Activated CD4-positive, alpha-beta T cell treated with anti-CD3 and anti-CD28 coated beads, Interleukin-2, amount 10 ng/mL, durations not matched to agents 7 days and 5 days (primary cell): ENCODE measurements at places on chromosomes 7 and 10. TPM values are rescaled to one million over a fixed set of nuclear protein-coding genes. Genes with fewer than 3 reads are reported as not detected.

Gene SLC16A12
- not detected for total RNA-seq

DNA sequence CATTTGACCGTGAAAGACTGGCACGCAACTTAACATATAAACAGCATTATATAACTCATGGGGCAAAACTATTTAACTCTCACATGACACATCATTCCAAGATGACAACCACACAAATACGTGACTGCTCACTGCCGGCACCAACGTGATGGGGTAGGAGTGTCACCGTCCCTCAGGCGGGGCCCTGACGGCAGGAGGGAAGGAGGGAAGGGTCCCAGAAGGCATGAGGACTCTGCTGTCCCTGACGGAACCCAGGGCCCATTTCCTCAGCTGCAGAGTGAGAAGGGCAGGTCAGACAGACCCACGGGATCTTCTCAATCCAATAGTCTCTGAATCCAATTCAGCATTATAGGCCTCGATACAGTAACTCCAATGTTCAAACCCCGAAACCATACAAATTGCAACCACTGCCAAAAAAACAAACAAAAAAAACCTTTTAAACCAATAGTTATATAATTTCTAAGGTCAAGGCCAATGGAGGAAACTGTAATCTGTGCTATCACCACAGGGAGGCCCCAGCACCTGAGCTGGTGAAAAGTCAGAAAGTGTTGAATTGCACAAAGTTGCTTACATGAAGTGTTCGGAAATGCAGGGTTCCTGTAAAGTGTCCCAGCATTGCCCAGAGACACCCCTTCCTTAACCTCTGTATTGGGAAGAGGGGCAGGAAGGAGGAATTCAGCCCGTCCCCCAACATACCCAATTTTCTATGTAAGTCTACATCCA is 137.4 kb downstream of the TNS3 start:
- no peaks in the 10 kb centered on the region for H3K4me1 ChIP-seq
- no peak for DNase-seq
- no peaks in the 10 kb centered on the region for H3K36me3 ChIP-seq
- no peak overlapping the region for H3K27ac ChIP-seq

DNA sequence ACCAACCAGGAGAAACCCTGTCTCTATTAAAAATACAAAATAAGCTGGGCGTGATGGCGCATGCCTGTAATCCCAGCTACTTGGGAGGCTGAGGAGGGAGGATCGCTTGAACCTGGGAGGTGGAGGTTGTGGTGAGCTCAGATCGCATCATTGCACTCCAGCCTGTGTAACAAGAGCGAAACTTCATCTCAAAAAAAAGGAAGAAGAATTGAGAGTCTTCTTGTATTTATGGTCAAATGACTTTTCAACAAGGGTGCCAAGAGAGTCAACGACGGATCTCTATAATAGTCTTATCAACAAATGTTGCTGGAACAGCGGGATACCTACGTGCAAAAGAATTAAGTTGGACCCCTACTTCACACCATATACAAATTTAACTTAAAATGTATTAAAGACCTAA is 21.6 kb upstream of the JAZF1 start:
- H3K36me3 ChIP-seq: no peaks in the 10 kb centered on the region
- H3K27ac ChIP-seq: no peak overlapping the region
- DNase-seq: no peak
- H3K4me3 ChIP-seq: no peak overlapping the region
- H3K4me1 ChIP-seq: peaks cover 5% of the 10 kb centered on the region

- peak overlapping the region; percentile 27 for H3K27ac ChIP-seq
- H3K4me3 ChIP-seq: no peak overlapping the region
- peaks cover 11% of the 10 kb centered on the region for H3K4me1 ChIP-seq
- H3K27me3 ChIP-seq: peaks cover 14% of the 10 kb centered on the region
- DNase-seq: no peak
- H3K36me3 ChIP-seq: no peaks in the 10 kb centered on the region
These were observed 68.7 kb downstream of the AKR1D1 start for GRCh38 chr7:138144958-138145357.

Gene ATP6V1F
- total RNA-seq: 123 TPM

DNA sequence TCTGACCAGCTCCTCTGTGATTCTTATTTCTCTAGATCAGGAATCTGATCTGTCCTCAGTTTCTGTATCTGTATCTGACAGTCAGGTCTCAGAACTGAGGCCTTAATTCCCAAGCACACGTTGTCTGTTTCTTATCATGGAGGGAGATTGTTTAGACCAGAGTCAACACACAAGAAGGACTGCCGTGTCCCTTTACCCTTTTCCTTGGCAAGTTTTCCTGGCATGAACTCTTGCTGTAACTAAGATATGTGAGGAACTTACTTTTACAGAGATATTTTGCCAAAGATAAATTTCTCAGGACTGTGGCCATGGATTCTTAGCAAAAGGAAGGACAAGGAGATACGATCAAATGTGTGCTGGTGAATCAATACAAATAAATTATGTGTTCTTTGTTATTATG is 181.0 kb downstream of the SORCS3 start:
- DNase-seq: no peak
- H3K36me3 ChIP-seq: no peaks in the 10 kb centered on the region
- no peak overlapping the region for H3K27ac ChIP-seq
- no peak overlapping the region for H3K4me3 ChIP-seq
- H3K4me1 ChIP-seq: no peaks in the 10 kb centered on the region

Gene ETV1
- total RNA-seq: 0.05 TPM

- peaks cover 49% of the 10 kb centered on the region for H3K4me1 ChIP-seq
- no peak for DNase-seq
- H3K27ac ChIP-seq: peak overlapping the region; percentile 41
- peaks cover 6% of the 10 kb centered on the region for H3K36me3 ChIP-seq
These were observed 20.4 kb upstream of the CCSER2 start for GRCh38 chr10:84308021-84308420.

DNA sequence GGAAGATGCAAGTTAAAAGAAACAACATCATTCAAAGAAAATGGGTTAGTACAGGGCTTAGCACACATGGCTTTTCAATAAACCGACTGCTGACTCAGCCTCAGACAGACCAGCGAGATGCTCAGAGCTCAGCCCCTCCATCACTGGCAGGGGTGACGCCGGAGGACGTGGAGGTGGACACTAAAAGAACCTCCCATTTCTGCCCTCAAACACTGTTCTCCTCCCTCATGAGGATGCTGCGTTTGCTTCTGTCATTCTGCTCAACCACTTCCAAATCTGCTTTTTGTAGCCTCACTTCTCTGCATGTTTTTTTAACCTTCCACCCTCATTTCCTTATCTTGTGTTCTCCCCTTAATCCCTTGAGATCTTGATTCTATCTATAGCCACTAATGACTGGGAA is 15.3 kb downstream of the DENND11 start:
- DNase-seq: no peak
- H3K27me3 ChIP-seq: no peaks in the 10 kb centered on the region
- H3K36me3 ChIP-seq: peaks cover 23% of the 10 kb centered on the region
- H3K4me3 ChIP-seq: no peak overlapping the region
- no peak overlapping the region for H3K27ac ChIP-seq

GRCh38 chr10:133274751-133275683 is 1.7 kb downstream of the ADAM8 start:
- H3K4me1 ChIP-seq: peaks cover 36% of the 10 kb centered on the region
- H3K36me3 ChIP-seq: peaks cover 11% of the 10 kb centered on the region
- peak overlapping the region; percentile 90 for H3K27ac ChIP-seq
- H3K4me3 ChIP-seq: peak overlapping the region; percentile 87

Gene MEIG1
- 0.82 TPM for total RNA-seq
